ENCODE measurements at places on chromosomes 12 and 14.

DNA sequence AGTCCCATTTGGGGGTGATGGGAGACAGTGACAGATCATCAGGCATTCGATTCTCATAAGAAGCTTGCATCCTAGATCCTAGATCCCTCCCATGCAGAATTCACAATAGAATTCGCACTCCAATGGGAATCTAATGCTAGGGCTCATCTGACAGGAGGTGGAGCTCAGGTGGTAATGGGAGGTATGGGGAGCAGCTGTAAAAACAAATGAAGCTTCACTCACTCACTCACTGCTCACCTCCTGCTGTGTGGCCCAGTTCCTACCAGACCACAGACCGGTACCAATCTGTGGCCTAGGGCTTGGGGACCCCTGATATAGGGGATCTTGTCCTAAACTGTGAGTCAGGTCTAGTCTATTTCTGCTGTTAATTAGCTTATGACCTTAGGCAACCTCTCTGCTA lies 40.1 kb upstream of the EPS8 start:
- H3K4me1 ChIP-seq: no peaks in the 10 kb centered on the region
- DNase-seq: no peak
- H3K36me3 ChIP-seq: no peaks in the 10 kb centered on the region
- no peaks in the 10 kb centered on the region for H3K27me3 ChIP-seq
- H3K4me3 ChIP-seq: no peak overlapping the region

- no peak overlapping the region for H3K27ac ChIP-seq
- DNase-seq: no peak
- H3K4me1 ChIP-seq: peaks cover 27% of the 10 kb centered on the region
- H3K36me3 ChIP-seq: no peaks in the 10 kb centered on the region
Measured at GRCh38 chr12:131530422-131530821, 180.5 kb upstream of the SFSWAP start.

GRCh38 chr12:95532851-95533250 lies 18.4 kb downstream of the USP44 start:
- no peak overlapping the region for H3K27ac ChIP-seq
- H3K4me3 ChIP-seq: no peak overlapping the region
- no peaks in the 10 kb centered on the region for H3K36me3 ChIP-seq
- no peaks in the 10 kb centered on the region for H3K27me3 ChIP-seq
- no peaks in the 10 kb centered on the region for H3K4me1 ChIP-seq
- DNase-seq: no peak

- H3K4me1 ChIP-seq: no peaks in the 10 kb centered on the region
- no peak overlapping the region for H3K4me3 ChIP-seq
- DNase-seq: peak; percentile 53
- no peak overlapping the region for H3K27ac ChIP-seq
- no peaks in the 10 kb centered on the region for H3K36me3 ChIP-seq
- no peaks in the 10 kb centered on the region for H3K27me3 ChIP-seq
Measured at GRCh38 chr12:76621582-76622024, 62.0 kb upstream of the OSBPL8 start.
